NCI-H2107 (cell line): ENCODE measurements at places on chromosomes 2 and 18.

DNA sequence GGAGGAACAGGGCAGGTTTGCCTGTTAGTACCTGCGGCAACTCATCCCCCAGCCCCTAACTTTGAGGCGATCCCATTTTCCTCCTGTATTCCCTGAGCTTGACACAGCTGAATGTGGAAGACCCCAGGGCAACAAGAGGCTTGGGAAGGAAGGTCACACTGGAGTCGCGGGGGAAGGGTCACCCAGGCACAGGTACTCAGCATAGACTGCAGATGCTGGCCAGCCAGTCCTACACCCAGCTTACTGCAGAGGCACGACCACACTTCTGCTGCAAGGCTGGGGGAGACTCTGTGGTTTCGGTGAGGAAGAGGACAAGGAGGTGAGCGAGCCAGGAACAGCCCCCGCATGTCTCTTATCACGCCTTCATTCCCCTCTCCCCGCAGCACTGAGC, 91.5 kb downstream of the MALT1 start:
- DNase-seq: no peak

GRCh38 chr18:73908323-73908722, 239.3 kb downstream of the FBXO15 start:
- DNase-seq: no peak

DNA sequence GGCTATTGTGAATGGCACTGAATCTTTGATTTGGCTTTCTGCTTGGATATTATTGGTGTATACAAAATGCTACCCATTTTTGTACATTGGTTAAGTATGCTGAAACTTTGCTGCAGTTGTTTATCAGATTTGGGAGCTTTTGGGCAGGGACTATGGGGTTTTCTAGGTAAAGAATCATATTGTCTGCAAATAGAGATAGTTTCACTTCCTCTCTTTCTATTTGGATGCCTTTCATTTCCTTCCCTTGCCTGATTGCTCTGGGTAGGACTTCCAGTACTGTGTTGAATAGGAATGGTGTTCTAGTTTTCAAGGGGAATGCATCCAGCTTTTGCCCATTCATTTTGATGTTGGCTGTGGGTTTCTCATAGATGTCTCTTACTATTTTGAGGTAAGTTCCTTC, 489.1 kb upstream of the LRATD1 start:
- no peak for DNase-seq

GRCh38 chr2:239797316-239797715, 227.8 kb downstream of the NDUFA10 start:
- DNase-seq: no peak

GRCh38 chr2:108586631-108587030, 52.4 kb downstream of the LIMS1 start:
- no peak for DNase-seq

- no peak for DNase-seq
These were observed 50.3 kb downstream of the TSN start for GRCh38 chr2:121805766-121806143.
